ENCODE measurements at places on chromosomes 4 and X. TPM values are rescaled to one million over a fixed set of nuclear protein-coding genes. Genes with fewer than 3 reads are reported as not detected.

DNA sequence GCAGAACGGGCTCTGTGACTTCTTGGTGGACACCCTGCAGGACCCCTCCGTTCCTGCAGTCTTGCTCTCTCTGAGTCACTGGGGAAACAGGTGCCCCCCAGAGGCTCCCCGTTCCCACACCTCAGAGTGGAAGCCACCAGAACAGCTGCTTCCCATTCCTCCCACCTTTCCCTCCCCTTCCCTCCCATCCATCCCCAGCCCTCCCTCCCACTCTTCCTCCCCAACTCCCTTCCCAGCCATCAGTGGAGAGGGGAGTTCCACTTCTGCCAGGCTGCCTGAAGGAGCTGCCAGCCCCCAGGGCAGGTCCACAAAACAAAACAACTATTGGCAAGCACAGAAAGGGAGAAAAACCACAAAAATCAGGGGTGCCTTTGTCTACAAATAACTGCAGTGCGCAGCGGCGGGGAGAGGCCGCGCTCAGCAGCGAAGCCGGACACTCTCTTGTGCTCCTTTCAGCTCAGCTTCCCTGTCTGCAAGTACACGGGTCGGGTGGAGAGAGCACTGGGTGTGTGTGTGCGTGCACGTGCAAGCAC lies 8.1 kb downstream of the SSR4 start:
- H3K4me1 ChIP-seq, result peaks cover 13% of the 10 kb centered on the region
- no peak for DNase-seq
- no peaks in the 10 kb centered on the region for H3K27me3 ChIP-seq
- peak overlapping the region; percentile 47 for H3K4me3 ChIP-seq

DNA sequence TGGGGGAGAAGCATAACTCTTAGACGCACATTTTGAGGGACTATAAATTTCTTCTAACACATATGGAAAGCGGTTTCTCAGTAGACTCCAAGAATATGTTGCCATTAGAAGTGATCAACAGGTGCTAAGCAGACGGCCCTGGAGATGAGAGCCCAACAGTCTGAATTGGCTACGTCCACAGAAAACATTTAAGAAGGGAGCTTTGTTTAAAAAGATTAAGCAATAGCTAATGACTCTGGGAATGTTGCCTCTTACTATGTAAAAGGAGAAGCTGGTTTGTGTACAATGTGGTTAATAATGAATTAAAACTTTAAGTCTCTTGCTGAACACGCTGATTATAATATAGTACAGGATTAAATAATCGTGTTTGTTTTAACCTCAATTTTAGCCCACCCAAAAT lies 399.5 kb downstream of the SMARCA1 start:
- H3K4me3 ChIP-seq, result no peak overlapping the region
- DNase-seq, result no peak
- H3K27me3 ChIP-seq, result no peaks in the 10 kb centered on the region
- H3K27ac ChIP-seq, result no peak overlapping the region
- peaks cover 4% of the 10 kb centered on the region for H3K36me3 ChIP-seq

DNA sequence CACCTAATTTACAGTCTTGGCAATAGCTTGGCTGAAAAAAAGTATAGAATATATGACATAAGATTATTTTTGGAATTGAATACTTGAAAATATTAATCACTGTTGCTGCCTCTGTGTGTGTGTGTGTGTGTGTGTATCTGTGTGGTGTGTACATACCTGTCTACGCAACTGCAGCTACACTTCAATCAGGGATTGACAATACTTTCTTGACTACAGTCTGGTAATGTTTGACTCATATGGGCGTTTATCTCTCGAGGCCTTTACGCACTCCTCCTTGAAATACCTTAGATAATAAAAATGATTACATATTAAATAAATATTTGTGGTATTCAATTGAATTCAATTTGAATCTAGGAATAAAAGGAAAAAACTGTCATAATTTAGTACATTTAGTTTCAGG lies 565.2 kb downstream of the PCDH18 start:
- H3K27me3 ChIP-seq, result no peaks in the 10 kb centered on the region
- DNase-seq, result no peak
- no peaks in the 10 kb centered on the region for H3K4me1 ChIP-seq
- no peaks in the 10 kb centered on the region for H3K36me3 ChIP-seq
- no peak overlapping the region for H3K4me3 ChIP-seq

The LEF1 gene
- total RNA-seq, result 62.1 TPM

The F11 gene
- not detected for total RNA-seq

The RASL11B gene
- total RNA-seq, result 10.2 TPM

The CORIN gene
- 0.34 TPM for total RNA-seq

The IBSP gene
- total RNA-seq, result not detected
